ENCODE measurements at places on chromosomes 2 and 18.

DNA sequence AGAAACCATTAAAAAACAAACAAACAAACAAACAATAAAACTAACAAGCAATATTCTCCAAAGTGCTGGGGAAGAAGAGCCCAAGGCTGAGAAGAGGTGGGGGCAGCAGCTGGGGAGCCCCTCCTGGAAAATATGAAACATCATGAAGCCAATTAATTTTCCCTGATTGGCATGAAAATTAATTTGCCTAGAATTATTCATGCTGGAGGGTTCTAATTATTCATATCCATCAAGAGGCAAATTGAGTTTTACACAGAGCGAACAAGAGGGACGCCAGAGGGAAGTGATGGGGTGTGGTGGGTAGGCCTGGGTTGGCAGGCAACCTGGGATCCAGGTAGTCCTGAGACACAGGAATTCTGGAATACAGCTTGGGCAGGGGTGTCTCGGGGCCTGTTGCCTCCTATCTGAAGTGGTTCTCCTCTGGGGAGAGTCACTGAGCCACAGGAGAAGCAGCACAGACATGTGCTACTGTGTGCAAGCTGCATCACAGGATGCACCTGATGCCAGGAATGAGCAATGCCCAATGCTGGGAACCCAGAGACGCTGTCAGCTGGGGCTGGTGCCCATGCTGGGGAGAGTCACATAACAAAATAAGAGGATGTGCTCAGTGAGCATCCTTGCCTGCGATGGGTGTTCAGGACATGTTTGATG, 100.5 kb downstream of the TEX51 start:
- no peak for DNase-seq

- DNase-seq: peak; percentile 89
Measured at GRCh38 chr2:71130152-71130904, at the start of the genes MCEE and MPHOSPH10. Gene MCEE, minus strand, starts transcription at chr2:71130229. Its CDS starts 10 bp downstream, at chr2:71130219. Gene MPHOSPH10, plus strand, starts transcription at chr2:71130634. Its CDS starts 32 bp downstream, at chr2:71130666.

GRCh38 chr2:210046851-210047500, 44.5 kb downstream of the RPE start:
- DNase-seq: no peak

DNA sequence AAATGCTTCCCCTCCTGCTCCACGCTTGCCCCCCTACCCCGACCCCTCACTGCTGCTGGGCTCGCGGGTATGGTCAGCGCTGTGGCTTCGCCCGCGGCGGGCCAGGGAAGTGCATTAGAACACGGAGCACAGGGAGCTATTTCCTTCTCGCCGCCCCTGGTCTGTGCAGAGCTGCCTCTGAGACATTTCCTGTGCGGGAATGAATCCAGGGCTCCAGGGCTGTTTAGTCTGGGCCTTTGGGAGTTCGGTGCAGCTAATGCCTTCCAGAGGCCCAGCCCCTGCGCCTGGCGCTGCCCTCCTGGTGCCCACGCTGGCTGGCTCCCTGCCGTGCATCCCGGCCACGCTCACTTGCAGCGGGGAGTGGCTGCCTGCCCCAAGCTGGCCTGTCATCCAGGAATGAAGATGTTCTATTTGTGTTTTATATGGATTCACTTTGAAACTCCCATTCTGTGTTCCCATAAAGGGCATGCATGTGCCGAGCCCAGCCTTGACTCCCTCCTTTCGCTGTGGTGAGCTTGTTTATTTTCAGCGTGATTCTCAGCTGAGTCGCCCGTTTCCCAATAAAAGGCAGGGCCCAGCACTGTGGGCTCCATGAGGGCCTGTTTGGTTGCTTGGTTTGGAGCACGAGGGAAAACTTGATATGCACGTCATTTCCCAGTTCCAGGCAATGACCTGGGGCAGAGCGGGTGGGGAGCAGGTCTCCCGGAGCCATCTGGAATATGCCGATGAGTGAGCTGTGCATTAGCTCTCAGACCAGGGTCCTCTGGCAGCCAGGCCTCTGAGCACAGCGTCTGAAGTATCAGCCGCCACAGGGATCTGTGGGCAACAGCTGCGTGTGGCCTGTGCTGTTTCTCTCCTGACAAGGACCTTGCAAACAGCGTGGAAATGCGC, 42.7 kb downstream of the SH3RF3 start:
- DNase-seq: no peak

DNA sequence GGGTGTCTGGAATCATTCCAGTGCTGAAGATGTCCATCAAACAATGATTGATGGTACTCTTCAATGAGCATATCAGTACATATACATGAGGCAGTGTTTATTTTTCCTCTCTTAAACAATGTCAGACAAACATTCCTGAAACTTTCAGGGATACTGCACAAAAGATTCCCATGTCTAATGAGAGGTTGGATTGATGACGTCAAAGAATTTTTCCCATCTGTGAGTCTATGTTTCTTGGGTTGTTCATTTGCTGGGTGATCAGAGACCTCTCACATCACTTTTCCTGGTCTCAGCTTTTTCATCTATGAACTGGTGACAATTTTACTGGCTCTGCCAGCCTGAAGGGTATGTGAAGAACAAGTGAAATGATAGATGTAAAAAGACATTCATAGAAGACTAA, 325.5 kb downstream of the EN1 start:
- DNase-seq: no peak

DNA sequence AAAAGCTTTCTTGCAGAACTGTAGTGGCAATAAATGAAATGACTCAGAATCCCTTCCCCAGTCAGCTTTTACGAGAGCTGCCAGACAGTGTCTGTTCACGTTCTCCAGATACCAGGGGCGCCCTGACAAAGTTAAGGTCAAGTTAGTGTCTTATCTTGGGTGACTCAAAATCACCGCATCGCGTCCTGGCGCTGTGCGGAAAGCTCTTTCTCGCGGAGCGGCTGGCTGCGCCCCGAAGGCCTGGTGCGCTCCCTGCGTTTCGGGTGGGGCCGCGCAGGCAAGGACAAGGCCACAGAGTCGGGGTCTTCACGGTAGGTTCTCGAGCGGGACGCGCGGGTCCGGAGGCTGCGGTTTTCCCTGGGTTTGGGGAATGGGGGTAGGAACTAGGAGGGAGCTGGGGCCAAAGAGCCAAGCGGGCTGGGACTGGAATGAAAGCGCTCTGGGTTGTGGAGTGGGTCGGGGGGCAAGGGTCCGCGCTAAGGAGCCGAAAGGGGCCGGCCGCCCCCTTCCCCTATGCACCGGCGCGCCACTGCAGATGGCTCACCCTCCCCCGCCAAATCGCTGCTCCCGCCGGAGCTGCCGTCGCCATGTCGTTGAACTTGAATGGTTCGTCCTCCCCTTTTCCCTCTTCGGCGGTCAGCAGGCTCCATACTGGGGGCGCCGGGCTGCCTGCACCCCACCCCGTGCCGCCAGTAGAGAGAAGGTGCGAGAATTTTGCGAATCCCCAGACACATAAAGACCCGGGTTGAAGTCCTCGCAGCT, 2.6 kb upstream of the HOXD11 start:
- no peak for DNase-seq

DNA sequence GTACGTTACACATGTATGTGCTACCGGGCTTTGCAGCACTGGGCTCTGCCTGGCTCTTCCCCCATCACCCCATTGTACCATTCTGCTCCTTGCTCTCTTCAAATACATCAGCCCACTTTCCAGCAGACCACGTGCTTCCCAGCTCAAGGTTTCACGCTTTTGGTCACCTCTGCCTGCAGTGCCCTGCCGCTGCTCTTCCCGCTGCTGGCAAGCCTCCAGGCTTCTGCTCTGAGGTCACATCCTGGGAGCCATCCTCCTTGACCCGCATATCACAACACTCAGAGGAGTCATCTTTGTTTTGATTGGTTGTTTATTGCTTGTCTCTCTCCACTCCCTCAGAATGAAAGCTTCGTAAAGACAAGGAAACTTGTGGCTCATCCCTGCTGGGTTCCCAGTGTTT, 34.1 kb downstream of the KIF5C start:
- DNase-seq: no peak

GRCh38 chr2:234044157-234044556, 6.3 kb upstream of the SPP2 start:
- no peak for DNase-seq

GRCh38 chr2:162029287-162029901, 44.6 kb downstream of the DPP4 start:
- no peak for DNase-seq

DNA sequence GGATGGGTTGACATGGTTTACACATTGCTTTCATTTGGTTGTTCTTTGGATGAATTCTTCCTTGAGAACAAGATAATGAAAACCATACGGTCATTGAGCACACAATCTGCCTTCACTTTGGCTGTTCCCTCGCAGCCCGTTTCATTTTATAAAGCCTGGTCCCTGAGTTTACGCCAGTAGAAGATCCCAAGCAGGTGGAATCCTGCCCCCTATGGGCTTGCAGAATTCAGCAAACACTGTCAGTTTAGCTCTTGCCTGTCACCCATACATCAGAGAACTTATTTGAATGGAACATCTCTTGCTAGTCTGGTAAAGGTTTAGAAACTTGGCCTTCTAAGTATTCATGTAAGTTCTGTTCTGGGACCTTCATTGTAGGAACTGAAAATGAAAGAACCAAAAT, 666.4 kb upstream of the ZEB2 start:
- DNase-seq: no peak

DNA sequence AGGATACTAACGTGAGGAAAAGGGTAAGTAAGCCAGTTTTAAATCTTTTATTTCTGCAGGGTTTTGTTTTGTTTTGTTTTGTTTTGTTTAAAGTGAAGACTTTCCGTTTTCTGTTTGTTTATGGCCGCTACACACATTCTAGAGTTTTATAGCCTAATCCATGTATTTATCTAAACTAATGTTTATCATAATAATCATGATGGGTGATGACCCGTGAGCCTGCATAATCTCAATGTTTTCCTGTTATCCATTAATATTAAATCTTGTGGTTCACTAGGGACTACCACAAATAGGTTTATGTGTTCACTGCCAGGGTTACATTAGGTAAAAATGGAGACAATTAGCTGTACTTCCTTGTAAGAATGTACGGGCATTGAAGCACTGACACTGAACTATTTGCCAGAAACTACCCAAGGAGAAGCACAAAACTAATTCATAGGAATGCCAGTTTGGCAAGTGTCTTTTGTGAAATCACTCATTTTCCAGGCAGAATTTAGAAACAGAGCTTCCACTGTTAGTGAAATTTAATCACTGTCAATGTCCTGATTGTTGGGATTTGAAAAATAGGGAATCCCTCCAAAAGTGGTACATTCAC, 574.8 kb downstream of the LRP1B start:
- DNase-seq: no peak

DNA sequence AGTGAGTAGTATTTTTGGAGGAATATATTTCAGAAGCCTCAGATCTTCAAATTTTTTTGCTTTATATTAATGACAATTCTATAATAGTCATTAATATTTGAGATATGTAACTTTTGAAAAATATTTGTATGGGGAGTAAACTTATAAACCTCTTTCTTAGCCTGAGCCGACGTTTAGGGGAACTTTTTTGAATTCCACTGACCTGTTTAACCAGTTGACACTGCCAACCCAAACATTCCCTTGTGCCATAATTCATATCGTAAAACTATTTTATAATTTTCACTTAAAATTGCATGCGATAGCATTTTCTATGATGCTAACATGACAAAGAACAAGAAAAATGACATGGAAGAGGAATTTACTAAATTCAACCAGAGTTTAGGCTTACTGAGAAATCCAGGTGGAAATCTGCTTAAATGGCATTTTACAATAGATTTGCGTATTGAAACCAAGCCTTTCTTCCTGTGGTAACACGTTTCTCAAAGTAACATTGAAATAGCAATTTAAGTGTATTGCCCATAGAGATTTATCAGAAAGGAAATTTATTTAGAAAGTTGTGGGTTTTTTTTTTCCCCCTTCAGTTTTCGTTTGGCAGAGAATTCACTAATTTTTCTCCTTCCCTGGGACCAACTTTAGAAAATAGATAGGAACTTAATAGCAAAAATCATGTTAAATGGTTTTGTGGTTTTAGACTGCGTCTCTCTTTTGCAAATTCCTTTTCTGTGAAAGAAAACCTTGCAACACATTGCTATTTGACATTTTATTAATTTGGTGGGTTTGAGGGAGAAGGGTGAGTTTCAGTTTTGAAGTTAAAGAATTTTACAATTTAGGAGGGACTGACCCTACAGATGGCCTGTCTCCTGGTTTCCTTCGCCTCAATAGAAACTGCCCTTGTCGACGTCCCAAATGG, 77.4 kb downstream of the TANC1 start:
- no peak for DNase-seq

GRCh38 chr2:234631646-234632514, 135.0 kb upstream of the ARL4C start:
- no peak for DNase-seq

Measured in stimulated activated CD4-positive, alpha-beta T cell treated with anti-CD3 and anti-CD28 coated beads, Interleukin-1b, Interleukin-23, amount 100 ng/mL, for 48 hours (primary cell).